IMR-90 (cell line): ENCODE measurements at places on chromosomes 3 and 15. TPM values are rescaled to one million over a fixed set of nuclear protein-coding genes. Genes with fewer than 3 reads are reported as not detected.

GRCh38 chr15:94205366-94205765 is 26.0 kb upstream of the MCTP2 start:
- DNase-seq: peak; percentile 18

- DNase-seq: peak; percentile 50
These were observed 2.9 kb downstream of the GNAT1 start for GRCh38 chr3:50194128-50194902.

- no peak for DNase-seq
These were observed 335.8 kb upstream of the GOLIM4 start for GRCh38 chr3:168431491-168431890.

- DNase-seq: no peak
These were observed 50.0 kb downstream of the RHCG start for GRCh38 chr15:89446255-89446891.

GRCh38 chr3:129305592-129306091 is 27.0 kb downstream of the HMCES start:
- peak; percentile 83 for DNase-seq

LHFPL4 gene
- total RNA-seq: not detected in 2 replicates

PLSCR2 gene
- not detected in 2 replicates for total RNA-seq

CSPG5 gene
- under 0.01 TPM in 2 replicates for total RNA-seq
